Stimulated activated CD8-positive, alpha-beta memory T cell treated with anti-CD3 and anti-CD28 coated beads, Interleukin-15, amount 100 ng/mL, for 24 hours (primary cell): ENCODE measurements at places on chromosomes 16 and 17.

DNA sequence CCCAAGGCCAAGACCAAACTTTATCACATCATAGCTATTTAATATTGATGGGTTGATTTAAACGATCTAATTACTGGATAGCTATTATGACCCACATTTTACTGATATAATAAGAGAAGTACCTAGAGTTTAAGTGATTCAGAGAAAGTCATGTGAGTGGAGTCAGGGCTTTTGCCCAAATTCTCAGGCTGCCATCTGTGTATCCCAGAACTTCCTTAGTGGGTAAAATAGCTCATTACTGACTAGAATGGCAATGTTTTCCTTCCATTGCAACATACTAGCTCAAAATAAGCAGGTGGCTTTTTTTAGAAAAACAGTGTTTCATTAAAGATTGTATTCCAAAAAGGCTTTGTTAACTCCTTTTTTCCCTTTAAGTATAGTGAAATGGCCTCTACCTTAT is 113.9 kb upstream of the MAF start:
- DNase-seq = no peak

DNA sequence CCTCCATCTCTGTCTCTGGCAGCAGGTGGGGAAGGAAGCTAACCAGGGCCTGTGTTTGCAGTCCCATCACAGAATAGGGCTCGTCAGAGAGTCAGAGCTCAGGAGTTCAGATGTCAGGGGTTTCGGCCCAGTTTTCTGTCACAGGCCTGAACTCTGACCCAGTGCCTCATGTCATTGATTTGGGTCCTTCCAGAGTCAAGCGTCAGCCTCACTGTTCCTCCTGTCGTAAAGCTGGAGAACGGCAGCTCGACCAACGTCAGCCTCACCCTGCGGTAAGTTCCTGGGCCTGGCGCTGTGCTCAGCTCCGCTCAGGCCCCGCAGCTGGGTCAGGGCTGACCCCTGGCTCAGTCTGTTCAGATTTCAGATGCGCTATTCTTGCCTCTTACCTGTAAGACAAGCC is 10.7 kb downstream of the CTNS start:
- no peak for DNase-seq

DNA sequence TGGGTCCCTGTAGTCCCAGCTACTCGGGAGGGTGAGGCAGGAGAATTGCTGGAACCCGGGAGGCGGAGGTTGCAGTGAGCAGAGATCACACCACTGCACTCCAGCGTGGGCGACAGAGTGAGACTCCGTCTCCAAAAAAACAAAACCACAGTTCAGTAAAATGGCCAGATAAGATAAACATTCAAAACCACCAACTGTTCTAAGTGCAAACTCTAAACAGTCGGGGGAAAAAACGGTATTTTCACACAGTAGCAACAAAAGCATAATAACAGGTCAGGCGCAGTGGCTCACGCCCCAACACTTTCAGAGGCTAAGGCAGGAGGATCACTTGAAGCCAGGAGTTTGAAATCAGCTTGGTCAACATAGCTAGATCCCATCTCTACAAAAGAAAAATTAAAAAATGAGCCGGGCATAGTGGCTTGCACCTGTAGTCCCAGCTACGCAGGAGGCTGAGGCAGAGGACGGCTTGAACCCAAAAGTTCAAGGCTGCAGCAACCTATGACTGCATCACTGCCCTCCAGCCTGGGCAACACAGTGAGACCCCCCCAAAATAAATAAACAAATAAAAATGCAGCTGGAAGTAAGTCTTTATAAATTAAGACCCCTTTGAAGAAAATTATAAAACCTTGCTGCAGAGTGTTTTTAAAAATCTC is 10.8 kb upstream of the HASPIN start:
- no peak for DNase-seq

DNA sequence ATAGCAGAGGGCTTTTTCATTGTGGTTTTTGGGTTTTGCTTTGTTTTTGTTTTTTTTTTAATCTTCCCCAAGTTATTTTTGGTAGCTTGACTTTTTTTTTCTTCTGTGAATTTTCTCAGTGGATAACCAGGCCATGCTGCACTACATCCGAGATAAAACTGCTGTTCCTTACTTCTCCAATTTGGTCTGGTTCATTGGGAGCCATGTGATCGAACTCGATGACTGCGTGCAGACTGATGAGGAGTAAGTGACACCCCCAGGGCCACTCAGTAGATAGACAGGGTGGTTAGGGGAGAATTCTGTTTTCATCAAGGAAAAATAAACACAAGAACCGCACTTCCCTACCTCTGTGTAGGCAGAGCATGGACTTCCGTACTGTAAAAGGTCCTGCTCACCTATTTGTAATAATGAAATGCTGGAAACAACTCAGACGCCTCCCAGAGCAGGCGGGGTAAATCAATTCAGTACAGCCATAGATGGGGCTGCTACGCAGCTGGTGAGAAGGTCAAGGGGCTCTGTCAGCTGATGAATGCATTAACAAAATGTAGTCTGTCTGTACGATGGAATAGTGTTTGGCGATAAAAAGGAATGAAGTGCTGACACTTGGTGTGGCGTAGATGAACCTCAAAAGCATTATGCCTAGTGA is 28.6 kb downstream of the CLEC16A start:
- DNase-seq = no peak

DNA sequence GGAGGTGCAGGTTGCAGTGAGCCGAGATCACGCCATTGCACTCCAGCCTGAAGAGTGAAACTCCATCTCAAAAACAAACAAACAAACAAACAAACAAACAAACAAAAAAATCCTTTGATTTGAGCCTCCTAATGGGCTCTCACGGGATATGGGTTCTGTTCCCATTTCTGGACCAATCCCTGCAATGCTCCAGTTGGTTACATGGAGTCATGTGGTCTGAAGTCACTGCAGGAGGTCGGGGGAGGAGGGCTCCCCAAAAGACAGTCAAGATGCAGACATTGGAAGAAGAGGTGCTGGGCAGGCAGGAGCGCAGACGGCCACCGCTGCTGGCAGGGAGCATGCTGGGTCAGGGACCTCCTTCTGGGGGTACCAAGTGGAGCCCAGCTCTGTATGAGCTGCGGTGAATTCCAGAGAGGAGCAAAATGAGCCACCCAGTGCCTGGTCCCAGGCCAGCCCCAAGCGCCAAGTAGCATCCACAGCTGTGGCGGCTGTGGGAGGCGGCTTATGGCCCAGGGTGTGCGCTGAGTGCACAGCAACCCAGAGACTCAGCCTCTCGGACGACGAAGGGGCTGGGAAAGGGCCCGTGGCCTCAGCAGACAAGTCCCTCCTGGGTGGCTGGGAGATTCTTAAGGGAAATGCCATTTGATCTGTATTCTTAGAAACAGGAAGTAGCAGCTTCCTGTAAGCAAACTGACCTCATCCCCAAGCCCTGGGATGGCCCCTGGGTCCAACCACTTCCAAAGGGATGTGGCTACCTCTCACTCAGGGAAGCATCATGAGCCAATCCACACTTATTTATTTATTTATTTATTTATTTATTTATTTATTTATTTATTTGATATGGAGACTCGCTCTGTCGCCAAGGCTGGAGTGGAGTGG is 19.6 kb upstream of the ATP2A3 start:
- DNase-seq = no peak

DNA sequence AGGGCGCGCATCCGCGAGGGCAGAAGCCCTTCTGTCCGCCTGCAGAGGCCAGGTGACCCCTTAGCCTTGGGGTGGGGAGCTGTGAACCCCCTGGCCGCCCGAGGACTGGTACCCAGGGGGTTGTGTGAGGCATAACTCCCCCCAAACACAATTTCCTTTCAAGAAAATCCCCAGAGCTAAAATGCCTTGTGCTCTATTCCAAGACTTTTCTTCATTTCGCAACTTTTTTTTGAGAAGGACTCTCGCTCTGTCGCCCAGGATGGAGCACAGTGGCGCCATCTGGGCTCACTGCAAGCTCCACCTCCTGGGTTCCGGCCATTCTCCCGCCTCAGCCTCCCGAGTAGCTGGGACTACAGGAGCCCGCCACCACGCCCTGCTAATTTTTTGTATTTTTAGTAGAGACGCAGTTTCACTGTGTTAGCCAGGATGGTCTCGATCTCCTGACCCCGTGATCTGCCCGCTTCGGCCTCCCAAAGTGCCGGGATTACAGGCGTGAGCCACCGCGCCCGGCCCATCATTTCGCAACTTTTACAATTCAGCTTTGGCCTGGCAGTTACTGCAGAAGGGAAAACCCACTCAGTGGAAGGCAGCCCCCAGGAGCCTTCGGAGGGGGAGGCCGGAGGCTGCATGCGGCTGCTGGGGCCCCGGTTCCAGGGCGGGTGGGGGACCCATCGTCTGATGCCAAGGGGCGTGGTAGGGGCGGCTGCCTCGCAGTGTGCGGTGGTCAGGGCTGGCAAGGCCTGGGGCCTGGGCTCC is 963 bp upstream of the APRT start:
- DNase-seq = no peak

DNA sequence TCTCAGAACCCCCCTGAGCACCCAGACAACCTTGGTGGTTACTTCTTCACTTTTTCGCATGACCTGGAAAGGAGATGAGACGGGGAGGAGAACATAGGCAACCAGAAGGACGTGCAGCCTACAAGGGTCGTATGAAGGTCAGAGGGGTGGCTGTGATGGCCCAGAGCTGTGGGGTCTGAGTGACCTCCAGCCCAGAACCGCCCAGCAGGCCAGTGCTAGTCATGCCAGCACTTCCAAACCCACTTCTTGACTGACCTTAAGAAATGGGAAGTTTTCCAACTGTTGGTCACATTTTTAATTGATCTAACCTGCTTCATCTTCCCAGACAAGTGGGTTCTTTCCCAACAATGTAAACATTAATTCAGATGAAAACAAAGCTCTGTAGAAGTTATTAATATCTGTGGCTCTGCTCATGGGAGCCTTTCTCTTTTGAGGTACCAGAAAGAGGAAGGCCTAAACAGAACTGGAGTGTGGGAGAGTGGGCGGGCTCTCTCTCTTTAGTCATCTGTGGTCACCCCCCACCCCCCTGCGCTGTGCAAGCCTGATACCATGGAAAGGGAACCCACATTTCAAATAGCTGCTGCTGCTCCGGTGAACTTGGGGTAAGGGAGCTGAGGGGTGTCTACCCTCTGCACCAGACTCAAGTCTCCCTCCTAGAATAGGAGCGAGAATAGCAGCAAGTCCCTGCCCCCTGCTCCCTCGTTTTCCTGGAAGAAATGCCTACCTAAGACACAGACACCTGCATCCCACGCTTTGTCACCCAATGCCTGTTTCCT is 101.6 kb downstream of the RAB11FIP4 start:
- no peak for DNase-seq

- no peak for DNase-seq
These were observed 21.3 kb downstream of the C16orf95 start for GRCh38 chr16:87295661-87296531.

DNA sequence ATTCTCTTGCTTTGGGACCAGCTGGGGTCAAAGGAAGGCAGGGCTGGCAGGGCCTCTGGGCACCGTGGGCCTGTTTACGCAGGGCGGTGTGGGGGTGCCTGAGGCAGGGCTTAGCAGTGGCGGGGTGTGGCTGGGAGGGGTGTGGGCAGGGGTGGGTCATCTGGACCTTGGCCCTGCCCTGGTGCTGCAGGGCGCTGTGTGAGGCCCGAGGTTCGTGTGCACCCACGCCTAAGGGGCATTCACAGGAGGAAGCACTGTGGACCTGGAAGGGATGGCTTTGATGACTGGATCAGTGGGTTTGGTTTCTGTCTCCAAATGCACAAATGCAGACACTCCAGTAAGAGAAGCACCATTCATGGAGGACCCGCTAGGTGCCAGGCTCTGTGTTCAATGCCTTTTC is 37.3 kb downstream of the BCO1 start:
- no peak for DNase-seq

DNA sequence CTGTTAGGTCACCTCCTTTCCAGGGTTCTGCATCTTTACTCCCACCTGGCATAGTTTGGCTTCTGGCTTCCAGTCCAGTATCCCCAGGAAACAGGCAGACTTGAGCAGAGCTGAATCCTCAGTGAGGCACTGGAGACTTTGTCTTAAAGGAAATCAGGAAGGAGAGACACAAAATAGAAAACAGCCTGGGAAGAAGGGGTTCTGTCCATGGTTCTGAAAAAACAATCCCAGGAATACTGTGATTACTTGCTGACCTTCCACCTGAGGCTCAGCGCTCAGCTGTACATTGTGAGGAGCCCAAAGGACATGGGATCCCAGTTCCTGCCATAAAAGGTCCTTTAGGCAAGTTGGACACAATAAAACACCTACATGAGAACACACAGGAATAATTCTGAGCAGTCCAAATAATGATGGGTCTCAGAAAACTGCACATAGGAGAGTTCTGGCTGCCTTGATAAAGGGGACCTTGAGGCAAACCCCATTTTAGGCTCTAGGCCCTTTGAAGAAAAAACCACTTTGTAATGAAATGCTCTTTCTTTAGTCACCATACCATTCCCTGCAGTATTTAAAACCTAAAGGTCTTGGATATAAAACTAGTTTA is 81.4 kb upstream of the CRHR1 start:
- no peak for DNase-seq

- no peak for DNase-seq
These were observed 67.9 kb downstream of the PRMT7 start for GRCh38 chr16:68378436-68379415.

- DNase-seq = no peak
These were observed 83.2 kb downstream of the STH start for GRCh38 chr17:46082257-46082656.

DNA sequence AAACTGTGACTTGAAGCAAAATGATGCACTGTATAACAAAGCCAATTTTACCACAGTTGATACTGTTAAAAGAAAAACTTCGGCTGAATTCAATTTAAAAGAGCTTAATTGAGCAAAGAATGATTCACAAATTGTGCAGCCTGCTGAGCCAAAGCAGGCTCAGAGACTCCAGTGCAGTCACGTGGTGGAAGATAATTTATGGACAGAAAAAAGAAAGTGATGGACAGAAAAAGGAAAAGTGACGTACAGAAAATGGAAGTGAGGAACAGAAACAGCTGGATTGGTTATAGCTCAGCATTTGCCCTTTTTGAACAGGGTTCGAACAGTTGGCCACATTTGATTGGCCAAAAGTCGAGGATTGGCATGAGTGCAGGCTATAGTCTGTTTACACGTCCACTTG is 25.7 kb downstream of the ZSWIM7 start:
- no peak for DNase-seq

GRCh38 chr17:79651761-79652160 is 40.9 kb upstream of the RBFOX3 start:
- DNase-seq = no peak

DNA sequence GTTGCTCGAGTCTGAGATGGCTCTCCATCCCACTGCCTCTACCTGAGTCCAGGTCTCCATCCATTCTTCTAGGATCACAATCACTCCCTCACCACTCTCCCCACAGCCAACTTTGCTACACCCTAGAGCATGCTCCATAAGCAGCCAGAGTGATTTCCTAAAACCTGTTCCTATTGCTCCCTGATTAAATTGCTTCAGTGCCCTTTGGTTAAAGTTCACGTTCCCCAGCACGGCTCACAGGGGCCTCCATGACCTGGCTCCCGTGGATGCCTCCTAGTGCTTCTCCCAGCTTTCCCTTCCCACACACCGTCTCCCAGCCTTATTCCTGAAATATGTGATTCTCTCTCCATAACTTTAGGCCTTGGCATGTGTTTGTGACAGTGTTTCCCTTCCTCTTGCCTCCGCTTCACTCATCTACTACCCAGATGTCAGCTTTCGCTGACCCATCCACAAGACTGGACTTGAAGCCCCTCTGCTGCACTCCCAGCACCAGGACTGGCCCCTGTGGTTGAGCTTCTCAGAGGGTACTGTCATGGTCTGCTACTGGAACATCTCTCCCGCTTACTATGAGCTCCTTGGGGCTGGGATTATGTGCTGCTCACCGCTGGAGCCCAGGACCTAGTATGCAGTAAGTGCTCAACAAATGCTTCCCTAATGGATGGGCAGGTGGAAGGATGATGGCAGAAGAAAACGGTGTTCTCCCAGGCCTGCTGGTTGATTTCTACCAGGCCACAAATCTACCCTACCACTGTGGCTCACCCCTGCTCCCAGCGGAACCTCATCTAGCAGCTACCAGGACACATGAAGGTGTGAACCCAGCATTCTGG is 17.9 kb downstream of the MYO18A start:
- DNase-seq = no peak
